ENCODE measurements at places on chromosomes 11 and 22.

GRCh38 chr22:22922954-22923319, 35.3 kb downstream of the IGLL5 start:
- DNase-seq, result no peak

DNA sequence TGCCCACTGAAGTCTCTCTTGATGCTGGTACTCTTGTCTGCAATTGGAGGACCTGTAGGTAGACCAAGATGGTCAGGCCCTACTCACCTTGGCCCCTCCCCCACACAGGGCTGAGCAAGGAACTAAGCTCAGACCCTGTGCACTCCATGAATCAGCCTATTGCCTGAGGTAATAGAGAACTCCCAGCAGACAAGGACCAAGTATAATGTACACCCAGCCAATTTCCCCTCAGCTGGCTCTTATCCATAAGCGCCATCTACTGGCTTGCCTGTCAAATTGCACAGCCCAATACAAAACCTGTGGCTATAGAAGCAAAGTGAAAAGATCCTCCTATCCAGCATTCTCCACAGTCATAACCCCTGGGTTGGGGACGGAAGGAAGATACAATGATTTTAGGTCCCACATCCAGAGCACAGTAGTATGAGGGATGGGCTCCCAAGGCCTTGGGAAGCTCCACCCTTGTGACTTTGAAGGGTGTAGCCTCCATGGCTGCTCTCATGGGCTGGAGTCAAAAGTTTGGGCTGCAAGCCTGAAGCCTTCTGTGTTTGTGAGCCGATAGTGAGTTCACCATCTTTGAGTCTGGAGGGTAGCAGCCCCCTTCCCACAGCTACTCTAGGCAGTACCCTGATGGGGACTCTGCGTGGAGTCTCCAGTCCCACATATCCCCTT, 56.0 kb downstream of the GLYATL2 start:
- peak; percentile 40 for DNase-seq

DNA sequence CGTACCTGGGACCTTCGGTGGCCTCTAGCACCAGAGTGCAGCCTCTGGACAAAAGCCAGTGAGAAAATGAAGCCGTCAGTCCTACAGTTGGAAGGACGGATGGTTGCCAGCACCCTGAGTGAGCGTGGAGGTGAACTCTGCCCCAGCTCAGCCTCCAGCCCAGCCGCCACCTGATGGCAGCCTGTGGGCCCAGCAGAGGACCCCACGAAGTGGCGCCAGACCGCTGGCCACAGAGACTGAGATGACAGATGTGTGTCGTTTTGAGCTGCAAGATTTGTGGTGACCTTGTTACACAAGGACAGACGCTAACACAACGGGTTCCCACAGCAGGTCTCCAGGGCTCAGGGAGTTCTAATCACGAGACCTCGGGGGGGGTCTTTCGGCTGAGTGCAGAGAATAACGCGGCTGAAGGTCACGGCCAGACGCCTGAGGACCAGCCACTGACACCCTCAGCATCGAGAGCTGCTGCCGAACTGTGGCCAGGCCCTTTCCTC, 75.0 kb downstream of the BRD1 start:
- DNase-seq, result no peak

DNA sequence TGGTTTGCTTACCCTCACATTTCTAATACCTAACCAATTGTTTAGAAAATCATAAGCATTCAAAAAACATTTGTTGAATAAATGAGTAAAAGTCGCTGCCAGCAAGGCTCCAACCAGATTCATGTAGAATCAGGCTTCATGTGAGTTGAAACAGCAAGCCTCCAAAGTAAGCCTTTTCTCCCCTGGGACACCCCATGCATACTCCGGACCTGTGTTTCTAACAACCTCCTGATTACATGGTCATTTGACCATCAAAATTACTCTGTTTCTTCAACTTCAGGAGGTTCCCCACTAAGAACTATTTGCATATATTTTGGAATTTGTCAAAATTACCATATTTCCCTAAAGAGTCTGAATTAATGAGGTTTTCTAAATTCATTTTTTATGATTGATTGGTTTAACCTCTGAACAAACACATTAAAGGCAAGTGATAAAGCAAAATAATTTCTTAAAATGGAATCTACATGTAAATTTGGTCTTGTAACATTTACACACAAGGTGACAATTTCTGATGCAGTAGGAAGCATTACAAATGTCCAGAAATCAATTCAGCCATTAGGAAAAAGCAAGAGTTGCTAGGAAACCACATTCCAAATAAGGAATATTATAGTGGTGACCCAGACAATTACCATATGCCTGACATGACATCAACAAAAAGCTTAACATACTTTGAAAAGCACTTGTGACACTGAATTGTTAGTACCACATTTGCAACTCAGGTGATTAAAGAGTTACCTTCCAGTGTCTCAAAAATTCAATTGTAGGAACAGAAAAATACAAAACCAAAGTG, 252.6 kb downstream of the GUCY1A2 start:
- DNase-seq, result no peak

- no peak for DNase-seq
These were observed 85.8 kb downstream of the MYO7A start for GRCh38 chr11:77213589-77214428.

DNA sequence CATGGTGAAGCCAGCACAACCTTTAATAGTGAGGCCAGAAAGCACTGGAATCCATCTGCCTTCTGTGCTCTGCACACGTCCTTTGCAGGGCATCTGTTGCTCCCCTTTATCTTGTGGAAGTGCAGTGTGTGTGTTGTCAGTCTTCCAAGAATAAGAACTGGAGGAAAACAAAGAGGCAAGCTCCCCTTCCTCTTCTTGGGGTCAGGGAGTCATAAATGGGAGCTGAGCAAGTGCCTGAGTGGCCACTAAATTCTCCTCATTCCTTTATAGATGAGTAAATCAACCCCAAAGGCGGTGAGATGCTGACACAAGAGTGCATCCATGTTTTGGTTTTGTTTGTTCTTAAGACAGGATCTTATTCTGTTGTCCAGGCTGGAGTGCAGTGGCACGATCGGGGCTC, 38.3 kb downstream of the WT1 start:
- no peak for DNase-seq

DNA sequence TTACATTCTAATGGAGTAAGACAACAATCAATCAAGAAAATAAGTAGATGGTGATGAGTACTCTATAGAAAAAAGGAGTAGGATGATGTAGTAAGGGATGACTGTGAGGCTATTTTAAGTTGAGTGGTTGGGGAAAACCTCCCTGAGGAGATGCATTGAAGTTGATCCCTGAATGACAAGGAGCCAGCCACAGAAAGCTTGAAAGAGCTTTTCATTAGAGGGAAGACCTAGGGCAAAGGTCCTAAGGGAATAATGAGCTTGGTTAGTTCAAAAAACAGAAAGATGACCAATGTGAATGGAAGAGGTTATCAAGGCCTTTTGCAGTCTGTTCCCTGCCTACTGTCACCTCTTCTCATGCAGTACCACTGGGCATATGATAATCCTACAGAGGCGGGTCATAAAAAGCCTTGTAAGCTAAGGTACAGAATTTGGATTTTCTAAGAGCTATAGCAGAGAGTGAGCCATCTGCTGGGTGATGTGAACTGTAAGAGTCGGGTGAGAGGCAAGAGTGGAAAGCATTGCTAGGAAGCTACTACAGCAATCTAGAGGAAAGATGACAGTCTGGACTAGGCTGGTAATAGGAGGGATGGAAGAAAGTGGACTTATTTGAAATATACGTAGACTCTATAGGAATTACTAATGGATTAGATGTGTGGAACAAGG, 3.1 kb downstream of the PPP2R1B start:
- no peak for DNase-seq

DNA sequence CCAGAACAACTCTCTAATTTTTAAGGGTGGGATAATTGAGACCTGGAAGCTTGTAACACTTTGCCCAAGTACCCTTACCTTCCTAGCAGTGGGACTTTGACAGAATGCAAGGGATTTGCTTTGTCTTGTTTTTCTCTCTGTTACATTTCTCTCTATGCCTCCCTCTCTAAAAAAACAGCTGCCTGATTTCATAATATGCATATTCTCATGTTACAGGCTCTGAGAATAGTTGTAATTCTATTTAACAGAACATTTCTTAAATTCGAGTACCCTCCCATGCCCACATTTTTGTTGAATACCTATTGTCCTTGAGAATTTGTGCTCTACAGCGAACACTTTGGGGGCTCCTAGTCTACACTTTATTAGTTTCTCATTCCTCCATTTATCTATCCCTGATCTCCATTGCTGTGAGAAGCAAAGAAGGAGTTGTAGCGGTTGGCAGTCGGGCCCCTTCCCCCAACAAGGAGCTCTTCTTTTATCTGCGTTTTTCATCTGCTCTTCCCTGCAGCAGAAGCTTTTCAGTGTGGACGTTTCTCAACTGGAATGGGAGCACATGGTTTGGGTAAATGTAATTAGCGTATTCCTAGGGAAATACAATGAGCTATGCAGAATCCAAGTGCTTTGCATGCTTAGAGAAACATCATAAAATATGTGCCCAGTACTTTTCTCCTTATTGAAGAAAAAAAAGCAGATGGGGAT, 117.7 kb upstream of the CCDC90B start:
- DNase-seq, result no peak

- no peak for DNase-seq
These were observed 51.6 kb downstream of the DHCR7 start for GRCh38 chr11:71396548-71397123.

DNA sequence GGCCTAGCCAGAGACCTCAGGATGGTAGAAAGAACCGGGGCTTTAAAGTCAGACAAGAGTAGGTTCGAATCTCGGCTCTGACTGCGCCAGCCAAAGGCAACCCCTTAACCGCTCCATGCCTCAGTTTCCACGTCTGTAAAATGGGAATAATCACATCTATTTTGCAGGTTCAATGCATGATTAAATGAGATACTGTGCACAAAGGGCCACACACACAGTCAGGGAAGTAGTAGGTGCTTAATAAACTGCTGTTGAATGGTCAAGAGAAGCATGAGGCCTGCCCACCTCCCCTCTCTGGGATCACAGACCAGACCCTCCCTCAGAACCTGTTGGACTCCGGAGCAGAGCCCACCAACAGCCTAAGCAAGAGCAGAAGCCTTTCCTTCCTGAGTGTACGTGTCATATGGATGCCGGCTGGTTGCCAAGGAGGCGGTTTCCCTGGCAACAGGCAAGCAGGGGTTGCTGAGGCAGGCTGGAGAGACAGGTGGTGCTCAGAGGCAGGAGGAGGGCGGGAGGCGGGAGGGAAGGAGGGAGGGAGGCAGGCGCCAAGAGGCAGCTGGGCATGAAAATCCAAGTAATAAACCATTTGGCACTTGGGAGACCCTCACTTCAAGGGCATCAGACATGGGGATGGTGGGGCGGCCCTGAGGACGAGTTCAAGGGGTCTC, 43.9 kb downstream of the NFAM1 start:
- DNase-seq, result no peak

GRCh38 chr11:11899401-11899800, 57.6 kb downstream of the USP47 start:
- DNase-seq, result no peak

- DNase-seq, result no peak
These were observed 13.7 kb upstream of the TOP3B start for GRCh38 chr22:21996175-21996720.

DNA sequence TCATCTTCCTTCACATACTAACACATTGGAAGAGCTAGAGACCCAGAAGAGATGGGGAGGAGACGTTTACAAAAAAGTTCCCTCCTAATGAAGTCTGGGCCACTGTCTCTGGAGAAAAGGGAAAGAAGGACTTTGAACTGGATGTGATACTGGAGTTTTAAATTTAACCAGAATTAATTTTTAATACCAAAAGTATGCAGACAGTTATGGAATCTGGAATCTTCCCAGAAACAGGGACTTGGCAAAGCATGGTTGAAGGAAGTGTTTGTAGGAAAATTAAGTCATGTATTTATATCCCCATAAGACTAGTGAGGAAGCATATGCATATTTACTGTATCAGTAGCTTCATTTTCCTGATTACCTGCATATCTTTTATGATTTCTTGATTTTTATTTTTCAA, 215.5 kb downstream of the TTC28 start:
- DNase-seq, result no peak

GRCh38 chr11:112408517-112408916, 147.9 kb upstream of the PLET1 start:
- DNase-seq, result no peak

DNA sequence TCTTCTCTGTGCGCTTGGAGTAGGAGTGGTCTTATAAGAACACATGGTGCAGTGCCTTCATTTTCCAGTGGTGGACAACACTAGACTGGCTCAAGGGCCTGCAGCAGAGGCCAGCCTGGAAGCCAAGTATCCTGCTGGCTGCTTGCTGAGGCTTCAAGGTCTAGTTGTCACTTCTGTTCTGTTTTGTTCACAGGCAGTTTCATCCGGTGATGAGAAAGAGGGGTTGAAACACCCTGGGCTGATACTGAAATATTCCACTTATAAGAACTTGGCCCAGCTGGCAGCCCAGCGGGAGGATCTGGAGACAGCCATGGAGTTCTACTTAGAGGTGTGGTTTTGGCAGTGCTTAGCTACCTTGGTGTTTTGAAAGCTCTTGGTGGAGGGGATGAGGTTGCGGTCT, 29.8 kb downstream of the CABIN1 start:
- no peak for DNase-seq

DNA sequence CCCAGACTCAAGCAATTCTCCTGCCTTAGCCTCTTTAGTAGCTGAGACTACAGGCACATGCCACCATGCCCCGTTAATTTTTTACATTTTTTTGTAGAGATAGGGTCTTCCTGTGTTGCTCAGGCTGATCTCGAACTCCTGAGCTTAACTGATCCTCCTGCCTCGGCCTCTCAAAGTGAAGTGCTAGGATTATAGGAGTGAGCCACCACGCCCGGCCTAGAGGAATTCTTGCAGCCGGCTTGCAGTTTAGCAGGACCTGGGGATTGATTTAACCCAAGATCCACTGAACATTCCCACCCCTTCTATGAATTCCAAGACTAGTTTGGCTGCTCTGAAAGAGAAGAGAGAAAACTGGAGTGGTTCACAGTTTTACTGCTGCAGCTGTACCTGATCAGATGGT, 63.3 kb upstream of the TNRC6B start:
- no peak for DNase-seq

GRCh38 chr22:35510481-35510934, 30.1 kb upstream of the RASD2 start:
- no peak for DNase-seq

GRCh38 chr11:61702701-61703312, 22.6 kb downstream of the DAGLA start:
- no peak for DNase-seq

DNA sequence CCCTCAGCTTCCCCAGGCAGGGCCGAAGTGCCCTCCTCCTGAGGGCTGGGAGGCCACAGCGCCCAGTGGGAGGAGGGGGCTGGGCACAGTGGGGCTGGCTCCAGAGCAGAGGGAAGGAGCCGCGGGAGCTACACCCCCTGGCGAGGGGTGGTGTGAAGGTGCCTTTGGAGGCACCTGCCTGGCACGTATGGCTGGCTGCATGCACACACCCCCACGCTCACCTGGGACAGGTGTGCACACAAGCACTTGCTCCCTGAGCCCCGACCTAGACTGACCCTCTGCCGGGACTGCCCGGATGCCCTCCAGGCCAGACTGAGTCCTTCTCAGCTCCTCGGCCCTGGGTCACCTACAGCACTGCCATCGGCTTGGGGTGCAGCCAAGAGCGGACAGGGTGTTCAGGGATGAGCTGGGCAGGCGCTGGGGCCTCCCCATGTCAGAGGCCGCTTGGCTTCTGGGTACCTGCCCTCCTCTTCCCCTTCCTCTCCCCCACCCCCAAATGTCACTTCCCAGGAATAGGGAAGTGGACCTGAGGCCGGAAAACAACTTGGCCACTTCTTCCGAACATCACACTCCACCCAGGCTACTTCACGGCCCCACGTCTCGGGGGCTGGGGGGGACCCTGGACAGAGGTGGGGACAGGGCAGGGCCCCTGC, 7.4 kb upstream of the PIM3 start:
- no peak for DNase-seq
